ENCODE measurements at places on chromosomes 5 and 9.

GRCh38 chr9:122860319-122861142 lies 32.1 kb upstream of the PDCL start:
- H3K4me3 ChIP-seq = no peak overlapping the region
- H3K36me3 ChIP-seq = peaks cover 37% of the 10 kb centered on the region
- no peaks in the 10 kb centered on the region for H3K27me3 ChIP-seq
- no peak for DNase-seq
- no peaks in the 10 kb centered on the region for H3K4me1 ChIP-seq
- no peak overlapping the region for H3K27ac ChIP-seq

GRCh38 chr5:157994906-157995519 lies 136.1 kb upstream of the CLINT1 start:
- H3K36me3 ChIP-seq = no peaks in the 10 kb centered on the region
- no peak overlapping the region for H3K27ac ChIP-seq
- peak; percentile 4 for DNase-seq
- peaks cover 15% of the 10 kb centered on the region for H3K4me1 ChIP-seq
- no peaks in the 10 kb centered on the region for H3K27me3 ChIP-seq

DNA sequence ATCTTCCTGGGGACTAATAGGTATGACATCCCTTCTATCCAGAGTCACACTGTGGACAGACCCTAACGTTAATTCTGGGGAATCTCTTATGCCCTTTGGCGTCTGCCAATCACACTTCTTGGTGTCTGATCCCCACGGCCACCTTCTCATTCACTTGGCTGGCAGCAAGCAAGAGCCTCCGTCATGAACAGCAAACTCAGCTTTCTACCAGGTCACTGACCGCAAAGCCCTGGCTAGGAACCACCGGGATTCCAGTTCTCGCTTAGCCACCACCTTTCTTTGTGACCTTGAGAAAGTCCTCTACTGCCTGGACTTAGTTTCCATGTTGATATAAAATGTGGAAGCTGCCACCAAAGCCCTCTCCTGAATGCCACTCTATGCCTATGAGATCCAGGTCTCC lies 67.7 kb upstream of the FCN1 start:
- DNase-seq = no peak
- H3K27me3 ChIP-seq = no peaks in the 10 kb centered on the region
- H3K4me3 ChIP-seq = no peak overlapping the region
- no peaks in the 10 kb centered on the region for H3K36me3 ChIP-seq
- no peaks in the 10 kb centered on the region for H3K4me1 ChIP-seq

DNA sequence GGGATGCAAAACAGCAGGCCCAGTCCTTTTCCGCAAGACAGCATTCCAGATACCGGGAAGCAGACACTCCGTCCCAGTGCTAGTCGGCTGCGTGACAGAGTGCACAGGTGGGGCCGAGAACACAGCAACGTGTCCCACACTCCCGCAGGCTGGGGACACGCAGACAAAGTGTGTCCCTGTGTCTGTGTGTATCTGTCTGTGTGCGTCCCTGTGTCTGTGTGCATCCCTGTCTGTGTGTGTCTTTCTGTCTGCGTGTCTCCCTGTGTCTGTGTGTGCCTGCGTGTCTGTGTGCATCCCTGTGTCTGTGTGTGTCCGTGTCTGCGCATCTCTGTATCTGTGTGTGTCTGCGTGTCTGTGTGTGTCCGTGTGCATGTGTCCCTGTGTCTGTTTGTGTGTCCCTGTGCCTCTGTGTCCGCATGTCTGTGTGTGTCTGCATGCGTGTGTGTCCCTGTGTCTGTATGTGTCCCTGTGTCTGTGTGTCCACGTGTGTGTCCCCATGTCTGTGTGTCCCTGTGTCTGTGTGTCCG lies 137.0 kb downstream of the MRPL36 start:
- H3K4me1 ChIP-seq = peaks cover 8% of the 10 kb centered on the region
- H3K4me3 ChIP-seq = no peak overlapping the region
- DNase-seq = no peak

DNA sequence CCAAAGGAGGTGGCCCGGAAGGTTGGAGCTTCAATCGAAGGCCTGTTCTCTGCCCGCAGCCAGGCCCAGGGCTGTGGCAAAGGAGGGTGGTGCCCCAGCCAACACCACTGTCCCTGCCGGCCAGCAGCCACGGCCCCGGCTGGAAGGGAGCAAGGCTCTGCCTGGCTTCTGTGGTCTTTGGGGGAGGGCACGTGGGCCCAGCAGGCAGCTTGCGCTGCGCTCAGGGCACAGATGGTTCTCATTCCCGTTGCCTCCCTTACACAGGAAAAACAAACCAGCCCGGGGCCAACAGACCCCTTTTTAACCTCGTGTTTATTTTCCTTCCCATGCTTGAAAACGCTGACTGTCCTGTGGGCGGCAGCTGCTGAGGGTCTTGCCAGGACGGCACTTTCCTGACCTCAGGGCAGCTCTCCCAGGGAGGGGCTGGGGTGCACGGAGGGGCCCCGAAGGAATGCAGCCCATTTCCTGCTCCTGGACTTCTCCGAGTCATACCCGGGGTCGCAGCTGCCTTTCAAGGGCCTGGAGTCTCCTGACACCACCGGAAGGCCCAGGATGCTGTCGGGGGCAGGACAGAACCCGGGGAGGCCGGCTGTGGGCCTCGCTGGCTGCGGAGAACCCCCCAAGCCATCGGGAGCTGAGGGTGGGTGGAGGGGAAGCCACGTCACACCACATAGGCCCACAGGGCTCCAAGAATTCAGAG lies 1.1 kb upstream of the GPSM1 start:
- no peak overlapping the region for H3K4me3 ChIP-seq
- DNase-seq = no peak
- H3K4me1 ChIP-seq = peaks cover 11% of the 10 kb centered on the region
- no peaks in the 10 kb centered on the region for H3K36me3 ChIP-seq
- no peaks in the 10 kb centered on the region for H3K27me3 ChIP-seq

- H3K27ac ChIP-seq = no peak overlapping the region
- peaks cover 4% of the 10 kb centered on the region for H3K4me1 ChIP-seq
- H3K4me3 ChIP-seq = no peak overlapping the region
- DNase-seq = no peak
Observed at GRCh38 chr9:114864471-114864870, 58.6 kb upstream of the TNFSF15 start.

GRCh38 chr9:3682186-3682585 lies 156.4 kb upstream of the RFX3 start:
- DNase-seq = no peak
- no peaks in the 10 kb centered on the region for H3K4me1 ChIP-seq
- H3K4me3 ChIP-seq = no peak overlapping the region
- H3K27ac ChIP-seq = no peak overlapping the region
- no peaks in the 10 kb centered on the region for H3K36me3 ChIP-seq
- H3K27me3 ChIP-seq = no peaks in the 10 kb centered on the region

- H3K36me3 ChIP-seq = no peaks in the 10 kb centered on the region
- no peak overlapping the region for H3K27ac ChIP-seq
- H3K27me3 ChIP-seq = no peaks in the 10 kb centered on the region
- H3K4me1 ChIP-seq = peaks cover 4% of the 10 kb centered on the region
- H3K4me3 ChIP-seq = no peak overlapping the region
- no peak for DNase-seq
Observed at GRCh38 chr9:20016611-20017010, 227.8 kb upstream of the SLC24A2 start.

- no peak overlapping the region for H3K27ac ChIP-seq
- DNase-seq = no peak
- no peak overlapping the region for H3K4me3 ChIP-seq
- H3K4me1 ChIP-seq = no peaks in the 10 kb centered on the region
- no peaks in the 10 kb centered on the region for H3K36me3 ChIP-seq
- H3K27me3 ChIP-seq = no peaks in the 10 kb centered on the region
Observed at GRCh38 chr9:84254972-84255371, 85.6 kb downstream of the SLC28A3 start.

GRCh38 chr9:84694248-84694647 lies 24.7 kb downstream of the NTRK2 start:
- no peak overlapping the region for H3K27ac ChIP-seq
- no peak overlapping the region for H3K4me3 ChIP-seq
- H3K27me3 ChIP-seq = no peaks in the 10 kb centered on the region

- no peak for DNase-seq
- H3K36me3 ChIP-seq = peaks cover 84% of the 10 kb centered on the region
- no peak overlapping the region for H3K4me3 ChIP-seq
- H3K27me3 ChIP-seq = no peaks in the 10 kb centered on the region
Observed at GRCh38 chr9:128627127-128627715, 29.4 kb downstream of the DYNC2I2 start.

GRCh38 chr5:37792975-37793631 lies 46.7 kb downstream of the GDNF start:
- H3K4me1 ChIP-seq = no peaks in the 10 kb centered on the region
- H3K27me3 ChIP-seq = no peaks in the 10 kb centered on the region
- no peak for DNase-seq
- no peak overlapping the region for H3K4me3 ChIP-seq
- H3K27ac ChIP-seq = no peak overlapping the region
- no peaks in the 10 kb centered on the region for H3K36me3 ChIP-seq

GRCh38 chr9:96062031-96062430 lies 186.5 kb downstream of the ERCC6L2 start:
- no peak for DNase-seq
- no peak overlapping the region for H3K4me3 ChIP-seq
- no peaks in the 10 kb centered on the region for H3K36me3 ChIP-seq
- no peak overlapping the region for H3K27ac ChIP-seq

GRCh38 chr5:104734046-104734445 lies 1171.5 kb upstream of the NUDT12 start:
- H3K27ac ChIP-seq = no peak overlapping the region
- no peaks in the 10 kb centered on the region for H3K27me3 ChIP-seq
- H3K4me3 ChIP-seq = no peak overlapping the region
- no peaks in the 10 kb centered on the region for H3K4me1 ChIP-seq
- no peak for DNase-seq

GRCh38 chr5:9623661-9624060 lies 6.5 kb downstream of the TAS2R1 start:
- no peaks in the 10 kb centered on the region for H3K4me1 ChIP-seq
- H3K27ac ChIP-seq = no peak overlapping the region
- no peak for DNase-seq
- no peaks in the 10 kb centered on the region for H3K27me3 ChIP-seq

DNA sequence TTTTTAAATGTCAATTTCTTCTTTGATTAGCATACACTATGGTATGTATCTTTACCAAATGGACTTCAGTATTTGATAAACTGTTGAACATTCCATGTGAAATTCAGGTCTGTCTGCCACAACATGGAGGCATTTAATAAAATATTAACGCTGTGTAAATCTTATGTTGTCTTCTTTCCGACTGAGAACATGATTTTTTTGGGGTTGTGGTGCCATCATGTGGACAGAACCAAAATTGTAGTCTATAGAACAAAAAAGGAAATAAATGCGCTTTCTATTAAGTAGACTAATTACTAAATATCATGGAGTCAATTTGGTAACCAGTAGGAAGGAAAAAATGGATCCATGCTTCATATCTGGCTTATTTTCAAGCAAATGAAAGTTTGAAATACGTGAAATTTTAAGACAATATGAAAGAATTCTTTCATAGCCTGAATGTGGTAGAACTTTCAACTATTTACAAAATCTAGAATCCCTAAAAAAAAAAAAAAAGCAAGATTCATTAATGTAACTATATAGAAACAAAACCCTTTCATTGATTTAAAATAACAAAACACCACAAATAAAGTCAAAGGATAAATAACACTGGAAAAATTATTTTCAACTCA lies 2.8 kb upstream of the PLK2 start:
- no peaks in the 10 kb centered on the region for H3K27me3 ChIP-seq
- DNase-seq = no peak
- H3K36me3 ChIP-seq = no peaks in the 10 kb centered on the region
- H3K4me1 ChIP-seq = peaks cover 5% of the 10 kb centered on the region
- no peak overlapping the region for H3K4me3 ChIP-seq
- H3K27ac ChIP-seq = no peak overlapping the region

DNA sequence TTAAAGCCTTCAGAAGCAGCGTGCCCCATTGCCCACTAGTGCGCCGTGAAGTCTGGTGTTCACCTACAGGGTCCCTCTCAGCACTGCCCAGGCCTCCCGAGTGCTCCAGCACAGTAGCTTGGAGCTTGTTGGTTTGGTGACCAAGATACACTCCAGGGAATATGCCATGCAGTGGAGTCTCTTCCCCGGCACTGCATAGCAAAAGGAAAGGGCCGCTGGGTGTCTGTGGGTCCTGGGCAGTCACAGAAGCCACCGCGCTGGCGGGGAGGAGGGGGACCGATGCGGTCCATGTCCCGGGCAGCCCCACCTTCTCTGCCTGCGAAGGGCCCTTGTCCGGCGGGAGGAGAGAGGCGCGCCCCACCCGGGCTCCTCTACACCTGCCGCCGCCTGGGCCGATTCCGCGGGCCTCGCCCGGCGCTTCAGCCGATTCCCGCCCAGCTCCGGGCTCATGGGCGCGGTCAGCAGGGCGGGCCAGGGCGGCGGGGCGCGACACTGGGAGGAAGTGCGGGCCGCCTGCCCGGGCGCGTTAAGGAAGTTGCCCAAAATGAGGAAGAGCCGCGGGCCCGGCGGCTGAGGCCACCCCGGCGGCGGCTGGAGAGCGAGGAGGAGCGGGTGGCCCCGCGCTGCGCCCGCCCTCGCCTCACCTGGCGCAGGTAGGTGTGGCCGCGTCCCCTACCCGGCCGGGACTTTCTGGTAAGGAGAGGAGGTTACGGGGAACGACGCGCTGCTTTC lies at the start of gene SYK:
TSS of gene SYK (plus strand) at position 579 of the 732 bp plus-strand sequence. CDS start 42,080 bp downstream, outside the sequence.
- no peak within 1 kb of the TSS for H3K27ac ChIP-seq
- peaks cover 5% of the 10 kb centered on the region for H3K4me1 ChIP-seq
- H3K27me3 ChIP-seq = peaks cover 1% of the 10 kb centered on the region
- no peak within 1 kb of the TSS for H3K4me3 ChIP-seq
- no peak for DNase-seq

DNA sequence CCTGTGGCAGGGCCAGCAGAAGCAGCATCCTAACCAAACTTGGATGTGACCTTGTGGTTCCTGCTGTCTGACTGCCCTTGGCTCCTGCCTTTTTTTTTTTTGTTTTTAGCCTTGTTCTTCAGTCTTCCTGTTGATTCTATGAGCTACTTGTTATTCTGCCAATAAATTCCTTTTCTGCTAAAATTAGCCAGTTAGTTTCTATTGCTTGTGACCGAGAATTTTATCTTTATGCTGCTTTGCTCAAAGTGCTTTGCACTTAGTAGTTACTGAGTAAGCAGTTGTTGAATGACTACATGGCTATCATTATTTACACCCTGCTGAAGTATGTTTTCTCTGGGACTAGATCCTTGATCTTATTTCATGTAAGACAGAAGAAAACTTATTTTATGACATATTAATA lies 20.8 kb upstream of the ATG10 start:
- no peaks in the 10 kb centered on the region for H3K27me3 ChIP-seq
- no peak overlapping the region for H3K4me3 ChIP-seq
- no peak for DNase-seq
- no peaks in the 10 kb centered on the region for H3K4me1 ChIP-seq

- no peak overlapping the region for H3K4me3 ChIP-seq
- H3K27ac ChIP-seq = no peak overlapping the region
- H3K27me3 ChIP-seq = no peaks in the 10 kb centered on the region
- DNase-seq = no peak
Observed at GRCh38 chr5:90014420-90014819, 395.1 kb downstream of the CETN3 start.

GRCh38 chr5:176151281-176151680 lies 86.9 kb upstream of the SIMC1 start:
- H3K4me3 ChIP-seq = no peak overlapping the region
- no peak for DNase-seq
- H3K27me3 ChIP-seq = no peaks in the 10 kb centered on the region
- H3K36me3 ChIP-seq = no peaks in the 10 kb centered on the region

- DNase-seq = no peak
- H3K36me3 ChIP-seq = no peaks in the 10 kb centered on the region
- H3K27me3 ChIP-seq = no peaks in the 10 kb centered on the region
- H3K4me1 ChIP-seq = no peaks in the 10 kb centered on the region
Observed at GRCh38 chr5:160303690-160304089, 8.7 kb downstream of the CCNJL start.

Measured in effector memory CD4-positive, alpha-beta T cell (primary cell).